ENCODE measurements at places on chromosomes 16 and 17. TPM values are rescaled to one million over a fixed set of nuclear protein-coding genes. Genes with fewer than 3 reads are reported as not detected.

KRT36 gene
- total RNA-seq = not detected

ENO3 gene
- total RNA-seq = 21.3 TPM

TBC1D16 gene
- 27.0 TPM for total RNA-seq

GRCh38 chr17:10114931-10115535 is 83.4 kb downstream of the GAS7 start:
- peak; percentile 11 for DNase-seq

DNA sequence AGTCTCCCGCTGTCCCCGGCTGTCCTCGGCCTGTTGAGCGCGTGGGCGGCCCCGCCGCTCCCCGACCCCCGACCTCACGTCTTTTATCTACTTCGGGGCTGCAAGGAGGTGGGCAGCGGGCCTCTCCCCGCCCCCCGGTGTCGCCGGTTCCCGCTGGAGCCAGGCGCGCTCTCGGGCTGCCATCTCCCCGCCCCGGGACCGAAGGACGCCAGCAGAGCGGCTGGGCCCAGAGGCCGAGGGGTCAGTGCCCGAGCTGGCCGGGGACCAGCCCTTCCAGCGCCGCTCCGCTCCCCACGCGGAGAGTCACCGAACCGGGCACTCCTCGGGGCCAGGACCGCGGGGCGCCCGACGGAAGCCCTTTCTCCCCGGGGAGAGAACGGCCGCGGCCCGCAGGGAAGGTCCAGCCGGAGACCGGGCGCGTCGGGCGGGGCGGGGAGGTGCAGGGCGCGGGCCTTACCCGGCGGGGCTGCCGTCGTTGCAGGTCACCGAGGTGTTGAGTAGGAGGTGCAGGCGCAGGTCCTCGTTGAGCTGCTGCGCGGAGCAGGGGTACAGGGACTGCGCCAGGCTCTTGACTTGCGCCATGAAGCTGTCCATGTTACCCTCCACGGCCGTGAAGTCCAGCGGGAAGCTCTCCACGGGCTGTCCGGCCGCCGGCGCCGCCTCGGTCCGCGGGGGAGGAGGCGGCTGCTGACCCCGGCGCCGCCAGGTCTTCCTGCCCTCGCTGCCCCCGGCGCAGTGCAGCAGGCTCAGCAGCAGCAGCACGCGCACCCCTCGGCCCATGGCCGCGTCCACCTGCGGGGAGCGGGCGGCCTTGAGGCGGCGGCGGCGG is 643 bp downstream of the NOTUM start:
- DNase-seq = no peak

DNA sequence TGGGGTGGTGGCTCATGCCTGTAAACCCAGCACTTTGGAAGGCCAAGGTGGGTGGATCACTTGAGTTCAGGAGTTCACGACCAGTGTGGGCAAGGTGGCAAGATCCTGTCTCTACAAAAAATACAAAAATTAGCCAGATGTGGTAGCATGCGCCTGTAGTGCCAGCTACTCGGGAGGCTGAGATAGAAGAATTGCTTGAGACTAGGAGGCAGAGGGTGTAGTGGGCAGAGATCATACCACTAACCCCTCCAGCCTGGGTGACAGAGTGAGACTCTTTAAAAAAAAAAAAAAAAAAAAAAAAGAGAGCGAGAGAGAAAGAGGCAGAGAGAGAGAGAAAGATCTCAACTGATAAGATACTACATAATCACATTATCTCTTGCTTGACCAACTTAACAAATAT is 45.9 kb downstream of the KANSL1 start:
- DNase-seq = no peak

DNA sequence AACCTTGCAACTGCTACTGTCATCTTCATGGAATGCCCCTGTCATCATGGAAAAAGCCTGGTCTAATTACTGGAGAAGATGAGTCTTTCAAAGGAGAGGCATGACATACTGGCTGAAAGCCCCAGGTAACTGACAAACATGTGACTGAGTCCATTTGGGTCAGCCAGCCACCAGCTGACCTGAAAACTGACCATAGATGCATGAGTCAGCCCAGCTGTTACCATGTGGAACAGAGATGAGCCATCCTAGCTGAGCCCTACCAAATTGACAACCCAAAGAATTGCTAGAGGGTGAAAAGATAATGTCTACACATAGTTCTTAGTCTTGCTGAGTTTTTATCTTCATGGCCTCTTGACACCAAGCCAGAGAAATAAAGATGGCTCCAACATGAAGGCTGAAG is 311.8 kb downstream of the UTP18 start:
- no peak for DNase-seq

GRCh38 chr16:9275377-9275776 is 183.9 kb downstream of the HAPSTR1 start:
- DNase-seq = peak; percentile 12

DNA sequence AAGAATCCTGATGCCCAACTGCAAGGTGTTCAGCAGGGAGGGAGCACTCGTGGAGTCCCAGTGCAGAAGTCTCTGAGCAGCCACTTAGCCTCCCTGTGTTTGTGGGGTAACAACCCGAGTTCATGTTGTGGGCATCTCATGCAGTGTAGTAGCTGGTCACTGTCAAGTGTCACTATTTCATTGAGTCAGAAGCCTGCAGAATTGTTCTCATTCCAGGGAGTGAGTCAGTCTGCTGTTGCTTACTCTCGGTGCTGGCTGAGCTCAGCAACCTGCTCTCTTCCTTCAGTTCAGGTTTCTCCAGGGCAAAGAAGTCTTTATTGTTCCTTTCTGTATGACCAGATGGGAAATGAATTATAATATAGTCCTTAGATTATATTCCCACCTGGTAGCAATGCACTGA is 24.1 kb downstream of the HMOX2 start:
- DNase-seq = peak; percentile 58

- no peak for DNase-seq
Measured at GRCh38 chr17:71869293-71869692, 251.5 kb upstream of the SOX9 start.

DNA sequence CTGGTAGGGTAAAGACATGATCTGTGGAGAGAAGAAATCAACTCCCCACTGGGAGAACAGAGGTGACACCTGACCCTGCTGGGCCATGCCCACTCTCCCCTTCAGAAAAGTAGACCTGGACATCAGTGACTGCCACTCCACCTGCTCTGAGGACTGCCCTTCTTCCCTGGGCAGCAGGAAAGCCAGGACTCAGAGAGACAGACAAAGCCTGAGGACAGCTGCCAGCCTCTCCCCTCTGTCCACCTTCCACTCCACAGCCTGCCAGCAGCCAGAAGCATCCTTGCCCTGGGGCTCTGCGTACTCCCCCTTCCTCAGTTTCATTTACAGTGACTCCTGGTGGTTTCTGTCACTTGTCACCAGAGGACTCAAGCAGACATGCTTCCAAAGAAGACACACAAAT is 24.5 kb downstream of the ZDHHC7 start:
- no peak for DNase-seq

DNA sequence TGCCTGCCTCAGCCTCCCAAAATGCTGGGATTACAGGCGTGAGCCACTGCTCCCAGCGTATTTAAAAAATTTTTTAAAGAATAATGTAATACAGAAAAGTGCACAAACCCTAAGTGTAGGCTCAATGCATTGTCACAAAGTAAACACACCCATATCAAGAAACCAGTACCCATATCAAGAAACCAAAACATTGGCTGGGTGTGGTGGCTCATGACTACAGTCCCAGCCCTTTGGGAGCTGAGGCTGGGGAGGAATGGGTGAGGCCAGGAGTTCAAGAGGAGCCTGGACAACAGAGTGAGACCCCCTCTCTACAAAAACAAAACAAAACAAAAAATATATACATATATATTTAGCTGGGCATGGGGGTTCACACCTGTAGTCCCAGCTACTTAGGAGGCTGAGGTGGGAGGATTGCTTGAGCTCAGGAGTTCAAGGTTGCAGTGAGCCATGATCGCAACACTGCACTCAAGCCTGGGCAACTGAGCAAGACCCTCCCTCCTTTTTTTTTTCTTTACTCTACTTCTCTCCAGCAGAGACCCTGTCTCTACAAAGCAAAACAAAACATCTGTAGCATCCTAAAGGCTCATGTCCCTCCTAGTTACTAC is 9.3 kb upstream of the PRR14 start:
- peak; percentile 35 for DNase-seq

DNA sequence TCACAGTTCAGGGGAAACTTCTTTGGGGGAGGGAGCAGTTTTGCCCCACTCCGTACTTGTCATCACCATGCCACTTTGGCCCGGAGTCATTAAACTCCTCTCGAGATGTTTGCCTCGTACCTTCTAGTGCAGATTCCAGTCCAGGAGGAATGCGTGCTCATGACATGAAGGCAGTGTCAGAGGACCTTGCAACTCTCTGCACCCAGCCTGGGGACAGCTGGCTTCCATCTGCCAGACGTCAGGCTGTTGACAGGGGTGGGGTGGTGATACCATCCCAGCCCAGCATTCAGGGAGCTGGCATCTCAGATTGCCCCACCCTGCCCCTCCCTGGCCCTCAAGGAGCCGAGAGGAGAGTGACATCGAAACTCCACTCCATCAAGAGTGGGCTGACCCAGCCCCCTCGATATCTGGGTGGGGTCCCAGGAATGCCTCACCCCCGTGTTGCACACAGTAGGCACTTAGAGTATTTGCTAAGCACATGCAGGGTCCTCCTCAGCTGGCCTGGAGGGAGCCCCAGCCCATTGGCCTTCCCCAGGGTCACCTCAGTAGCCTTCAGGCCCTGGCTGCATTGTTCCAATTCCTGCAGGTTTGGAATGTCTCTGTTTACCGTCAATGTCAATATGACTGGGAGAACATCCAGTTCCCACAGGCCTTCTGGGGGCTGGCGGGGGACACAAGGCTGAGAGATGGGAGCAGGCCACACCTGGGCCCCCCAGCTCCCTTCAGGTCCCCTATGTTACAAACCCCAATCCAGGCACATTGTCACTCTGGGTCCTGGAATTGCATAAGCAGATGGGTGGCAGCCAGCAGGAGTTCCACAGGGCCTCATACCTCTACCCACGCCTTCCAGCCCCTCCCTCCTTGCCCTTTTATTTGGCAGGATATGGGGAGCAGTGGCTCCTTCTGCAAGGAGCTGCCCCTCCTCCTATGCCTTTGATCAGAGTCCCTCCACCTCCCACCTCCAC is 21.3 kb upstream of the EMP2 start:
- no peak for DNase-seq

GRCh38 chr17:33126086-33126485 is 134.4 kb downstream of the SPACA3 start:
- DNase-seq = peak; percentile 35

DNA sequence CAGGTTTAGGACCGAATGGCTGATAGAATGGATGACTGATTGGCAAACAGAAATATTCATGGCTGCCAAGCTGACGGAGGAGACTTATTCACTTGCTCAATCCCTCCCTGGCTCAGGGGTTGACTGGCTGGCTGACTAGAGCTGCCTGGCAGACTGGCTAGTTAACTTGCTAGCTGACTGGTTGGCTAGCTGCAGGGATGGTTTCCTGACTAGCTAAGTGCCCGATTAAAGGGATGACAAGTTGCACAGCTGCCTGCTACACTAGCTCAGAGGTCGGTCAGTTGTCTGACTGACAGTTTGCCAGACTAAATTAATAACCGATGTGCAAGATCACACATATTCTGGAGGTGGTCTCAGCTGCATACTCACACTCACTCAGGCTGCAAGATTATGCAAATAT is 1208.4 kb upstream of the CDH8 start:
- DNase-seq = no peak

- no peak for DNase-seq
Measured at GRCh38 chr16:11004351-11004750, 60.0 kb downstream of the CLEC16A start.

DNA sequence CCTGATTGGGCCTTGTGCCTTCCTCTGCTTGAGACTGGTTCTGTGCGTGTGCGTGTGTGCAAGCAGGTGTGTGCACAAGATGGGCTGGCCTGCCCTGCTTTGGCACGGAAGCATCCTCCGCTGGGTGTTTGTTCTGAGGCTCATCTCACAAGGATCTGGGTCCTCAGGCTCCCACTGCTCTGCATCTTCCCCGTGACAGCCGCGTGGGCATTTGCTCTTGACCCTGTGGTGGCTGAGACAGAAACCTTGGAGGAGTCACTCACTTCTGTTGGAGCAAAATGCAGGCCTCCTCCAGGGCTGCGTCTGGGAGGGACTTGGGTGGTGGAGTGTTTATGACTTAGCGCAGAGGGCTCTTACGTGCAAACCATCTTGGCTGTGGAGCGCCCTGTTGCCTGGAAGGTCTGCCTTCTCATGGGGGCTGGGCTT is 119.2 kb downstream of the RPTOR start:
- DNase-seq = no peak

All from Caki2 (cell line).